ENCODE measurements at places on chromosomes 12 and 14.

DNA sequence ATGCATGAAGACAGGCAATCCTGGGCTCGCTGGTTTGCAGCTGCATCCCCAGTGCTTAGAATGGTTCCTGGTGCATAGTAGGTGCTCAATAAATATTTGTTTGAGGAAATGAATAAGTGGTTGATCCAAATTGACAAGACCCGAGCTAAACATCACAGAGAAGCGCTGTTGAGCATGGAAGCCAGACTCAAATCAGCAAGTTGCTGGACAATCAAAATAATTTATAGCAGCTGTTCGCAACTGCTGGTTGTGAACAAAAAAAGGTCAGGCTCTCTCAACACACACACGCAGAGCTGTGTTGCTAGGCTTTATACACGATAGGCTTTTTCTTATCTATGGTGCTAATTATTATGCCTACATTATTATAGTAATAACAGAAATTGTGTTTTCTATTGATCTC lies 190.2 kb downstream of the TBX5 start:
- no peak for DNase-seq

GRCh38 chr12:130879212-130879686 lies 7.4 kb downstream of the RAN start:
- no peak for DNase-seq

GRCh38 chr14:20247646-20248246 lies 8.7 kb downstream of the OR11H4 start:
- no peak for DNase-seq

DNA sequence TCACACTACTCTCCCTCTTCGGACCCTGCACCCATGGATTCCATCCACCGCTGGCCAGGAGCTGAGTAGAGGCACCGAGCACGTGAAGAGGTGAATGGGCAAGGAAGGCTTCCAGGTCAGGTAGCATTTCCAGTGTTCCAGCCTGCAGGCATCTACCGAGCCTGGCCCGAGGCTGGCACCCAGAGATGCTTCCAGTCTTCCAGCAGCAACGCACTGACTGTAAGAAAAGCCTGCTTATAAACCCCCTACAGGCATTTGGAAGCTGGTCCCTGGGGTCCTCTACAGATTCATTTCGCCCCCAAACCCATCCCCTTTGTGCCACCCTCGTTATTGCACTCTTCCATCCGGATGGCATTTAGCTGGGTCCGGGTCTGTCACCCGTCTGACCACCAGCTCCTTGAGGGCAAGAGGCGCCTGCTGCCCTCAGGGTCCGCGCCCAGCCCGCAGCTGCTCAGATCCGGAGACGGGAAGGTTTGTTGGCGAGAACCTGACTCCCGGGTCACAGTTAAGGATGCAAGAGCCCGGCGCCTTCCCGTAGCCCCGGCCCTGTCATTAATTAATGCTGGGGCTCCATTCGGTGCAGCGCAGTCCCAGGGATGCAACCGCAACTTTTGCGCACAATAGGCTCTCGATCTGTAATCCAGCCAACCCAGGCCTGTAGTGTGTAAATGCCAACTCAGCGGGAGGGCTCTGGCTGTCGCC lies 614 bp upstream of the MARK3 start:
- DNase-seq, result no peak

DNA sequence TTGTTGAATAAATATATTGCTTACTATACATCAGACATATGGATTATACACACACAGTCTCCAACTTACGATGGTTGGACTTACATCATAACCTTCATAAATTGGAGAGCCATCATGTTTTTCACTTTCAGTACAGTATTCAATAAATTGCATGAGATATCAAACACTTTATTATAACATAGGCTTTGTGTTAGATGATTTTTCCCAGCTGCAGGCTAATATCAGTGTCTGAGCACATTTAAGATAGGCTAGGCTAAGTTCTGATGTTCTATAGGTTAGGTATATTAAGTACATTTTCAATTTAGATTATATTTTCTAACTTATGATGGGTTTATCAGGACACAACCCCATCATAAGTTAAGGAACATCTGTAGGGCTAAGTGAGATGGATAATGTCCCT lies 17.9 kb upstream of the KRR1 start:
- DNase-seq, result no peak
